Hematopoietic multipotent progenitor cell treated with erythropoietin and hydrocortisone succinate and interleukin-3 and kit ligand, for 8 days (in vitro differentiated cells): ENCODE measurements at places on chromosomes 6 and 20.
A peak's percentile ranks its signal among the peaks of the same experiment; 100 is the strongest.

DNA sequence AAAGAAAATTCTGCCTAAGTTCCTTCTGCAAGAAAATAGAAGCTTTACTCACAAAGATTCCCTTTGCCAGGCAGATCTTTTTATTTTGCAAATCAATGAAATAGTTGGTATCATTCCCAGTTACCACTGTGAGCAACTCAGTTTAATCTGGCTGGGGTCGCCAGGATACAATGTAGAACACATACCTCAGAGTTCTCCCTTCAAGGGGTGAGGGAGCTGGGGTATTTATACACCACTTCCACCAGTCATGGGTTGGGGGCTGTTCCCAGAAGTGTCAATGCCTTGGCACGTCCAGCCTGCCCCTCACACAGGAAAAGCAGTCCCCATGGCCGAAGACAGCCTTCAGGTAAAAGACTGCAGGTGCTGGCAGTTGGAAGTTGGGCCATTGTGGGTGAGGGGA lies 86.2 kb downstream of the SLC24A3 start:
- no peak for DNase-seq

- no peak for DNase-seq
These were observed 96.9 kb upstream of the NT5E start for GRCh38 chr6:85353012-85353411.

DNA sequence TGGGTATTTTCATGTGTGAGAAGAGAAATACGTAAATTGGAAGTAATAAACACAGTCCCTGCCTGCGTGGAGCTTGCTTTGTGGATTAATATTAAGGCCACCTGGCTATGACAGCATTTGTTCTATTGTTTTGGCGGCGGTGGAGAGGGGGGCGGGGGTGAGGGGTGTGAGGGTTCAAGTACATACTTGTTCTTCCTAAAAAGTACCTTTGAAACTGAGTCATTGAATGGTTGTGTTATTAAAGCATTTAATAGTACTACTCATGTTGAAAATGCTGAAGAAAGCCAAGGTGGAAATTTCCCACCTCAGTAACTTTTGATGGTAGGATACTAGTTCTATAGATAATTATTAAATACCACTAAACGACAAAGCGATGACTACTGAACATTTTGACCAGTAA lies 95.0 kb downstream of the FOXC1 start:
- no peak for DNase-seq

DNA sequence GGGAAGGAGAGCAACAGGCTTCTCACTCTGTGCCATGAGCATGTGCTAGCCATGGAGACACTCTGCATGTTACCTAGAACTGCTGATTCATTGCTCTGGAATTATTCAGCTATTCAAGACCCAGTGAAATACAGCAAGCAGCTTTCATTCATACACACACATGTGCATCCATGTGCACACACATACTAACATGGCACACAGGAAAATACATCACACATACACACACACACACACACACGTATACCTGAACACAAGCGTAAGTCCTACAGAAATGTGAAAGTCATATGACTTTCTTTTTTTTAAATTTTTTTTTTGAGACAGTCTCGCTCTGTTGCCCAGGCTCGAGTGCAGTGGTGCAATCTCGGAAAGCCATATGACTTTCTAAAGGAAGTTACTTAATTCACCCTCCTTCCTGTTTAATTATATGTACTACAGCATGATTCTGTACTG lies 108.2 kb upstream of the NFATC2 start:
- peak; percentile 13 for DNase-seq

- no peak for DNase-seq
These were observed 375.1 kb downstream of the BTBD9 start for GRCh38 chr6:38264605-38265004.

DNA sequence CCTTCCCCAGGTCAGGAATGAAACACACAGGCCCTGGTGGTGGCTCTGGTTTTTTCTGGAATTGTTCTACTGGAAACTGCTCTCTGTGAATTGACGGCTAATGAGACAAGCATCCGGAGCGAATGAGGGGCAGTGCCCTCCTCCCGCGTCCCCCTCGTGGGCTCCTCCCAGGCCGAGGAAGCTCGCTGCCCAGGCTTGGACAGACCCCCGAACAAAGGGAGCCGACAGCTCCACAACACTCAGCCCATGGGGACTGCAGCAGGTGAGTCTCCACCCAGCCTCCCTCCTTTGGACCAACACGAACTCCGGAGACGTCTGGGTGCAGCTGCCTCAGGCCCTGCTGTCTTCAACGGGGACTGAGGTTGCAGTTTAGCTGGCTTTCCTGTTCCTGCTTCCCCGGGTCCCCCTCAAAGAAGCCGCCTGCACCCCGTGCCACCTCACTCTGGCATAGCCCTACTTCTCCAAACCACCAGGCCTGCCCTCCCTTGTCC lies 31.3 kb upstream of the AFDN start:
- no peak for DNase-seq

DNA sequence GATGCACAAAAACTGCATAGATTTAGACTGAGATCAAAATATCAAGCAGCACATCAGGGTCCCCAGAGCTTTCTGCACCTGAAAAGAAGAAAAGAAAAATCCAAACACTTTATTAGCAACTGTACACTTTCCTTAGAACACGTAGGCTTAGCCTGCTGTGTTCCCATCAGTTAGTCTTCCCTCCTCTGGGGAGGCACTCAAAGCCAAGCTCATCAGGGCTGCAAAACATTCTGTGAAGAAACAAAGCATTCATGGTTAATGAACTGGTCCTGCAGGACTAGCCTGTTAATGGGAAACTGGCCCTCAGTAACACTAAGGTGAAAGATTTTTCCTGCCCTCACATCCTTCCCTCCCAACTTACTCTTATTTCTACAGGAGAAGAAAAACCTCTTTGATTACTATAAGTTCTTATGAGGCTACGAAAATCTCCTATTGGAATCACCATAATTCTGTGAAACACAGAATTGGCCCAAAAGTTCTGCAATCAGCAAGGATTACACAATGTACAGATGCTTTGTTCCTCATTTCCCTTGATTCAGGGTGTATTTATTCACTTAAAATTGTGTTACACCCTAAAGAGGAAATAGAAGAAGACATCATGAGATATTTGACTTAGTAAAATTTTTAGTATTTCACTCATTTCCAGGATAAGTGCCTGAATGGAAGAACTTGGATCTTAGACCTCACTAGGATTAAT lies 901.0 kb upstream of the MAP3K7 start:
- DNase-seq, result no peak

GRCh38 chr6:27839626-27840475 lies 72.3 kb downstream of the OR2B2 start:
- DNase-seq, result peak; percentile 85

DNA sequence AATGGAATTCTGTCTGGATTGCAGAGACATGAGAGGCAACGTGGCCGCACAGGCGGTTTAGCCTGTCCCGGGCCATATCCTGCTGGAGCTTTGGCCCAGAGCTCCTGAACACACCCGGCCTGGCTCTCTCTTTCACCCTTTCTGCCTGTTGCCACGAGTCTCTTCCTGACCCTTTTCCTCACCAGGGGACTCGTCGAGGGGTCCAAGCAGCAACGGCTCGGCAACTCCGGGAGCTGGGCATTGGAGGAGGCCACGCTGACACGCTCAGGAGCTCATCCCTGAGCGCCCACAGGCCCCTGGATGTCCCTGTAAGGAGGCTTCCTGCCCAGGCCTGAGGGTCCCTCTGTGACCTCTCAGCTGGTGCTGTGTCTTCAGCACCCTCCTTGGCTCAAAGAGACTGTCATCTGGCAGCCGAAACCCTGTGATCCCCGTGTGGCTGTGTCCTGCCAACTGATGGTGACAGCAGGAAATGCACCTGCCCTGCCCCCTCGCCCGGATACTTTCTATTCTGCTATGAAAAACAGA lies 103.8 kb downstream of the RNASET2 start:
- no peak for DNase-seq

DNA sequence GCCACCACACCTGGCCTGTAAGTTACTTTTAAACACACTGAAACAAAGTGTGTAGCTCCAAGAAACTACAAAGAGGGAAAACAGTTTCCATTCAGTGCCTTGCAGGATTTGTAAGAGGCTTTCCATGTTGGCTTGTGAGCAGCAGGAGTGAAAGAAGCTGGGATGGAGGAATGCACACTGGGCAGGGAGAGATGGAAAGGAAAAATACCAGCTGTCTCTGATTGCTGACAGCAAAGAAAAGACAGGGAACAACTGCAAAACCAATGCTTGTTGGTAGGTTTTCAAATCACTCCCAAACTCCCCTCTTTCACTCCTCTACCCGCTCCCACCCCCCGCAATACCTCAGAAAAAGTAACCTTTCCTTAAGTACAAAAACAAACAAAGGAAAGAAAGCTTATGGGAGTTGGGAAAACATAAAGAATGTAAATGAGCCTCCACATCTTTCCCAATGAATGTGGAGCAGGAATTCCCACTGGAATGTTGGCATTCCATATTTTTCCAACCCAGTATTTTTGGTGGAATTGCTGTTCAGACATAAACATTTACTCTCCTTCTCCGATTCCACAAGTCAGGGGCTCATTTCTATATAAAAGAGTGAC lies 166.1 kb downstream of the THBS2 start:
- DNase-seq, result no peak

DNA sequence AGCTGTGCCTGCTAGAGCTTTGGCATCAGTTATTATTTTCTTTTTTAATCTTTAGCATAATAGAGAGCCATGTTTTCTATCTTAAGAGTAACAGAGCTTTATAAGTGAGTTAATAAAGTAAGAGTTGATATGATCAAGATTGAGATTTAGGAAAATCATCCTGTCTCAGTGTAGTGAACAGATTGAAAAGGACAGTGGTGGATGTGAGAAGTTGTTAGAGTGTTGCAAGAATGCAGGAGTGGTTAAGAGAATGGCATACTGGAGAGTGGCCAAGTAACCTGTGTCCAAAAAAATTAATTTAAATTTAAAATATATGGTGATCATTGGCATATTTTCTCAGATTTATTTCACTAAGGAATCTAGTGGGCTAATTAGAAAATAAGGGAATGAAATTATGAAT lies 629.3 kb downstream of the GRIK2 start:
- no peak for DNase-seq

DNA sequence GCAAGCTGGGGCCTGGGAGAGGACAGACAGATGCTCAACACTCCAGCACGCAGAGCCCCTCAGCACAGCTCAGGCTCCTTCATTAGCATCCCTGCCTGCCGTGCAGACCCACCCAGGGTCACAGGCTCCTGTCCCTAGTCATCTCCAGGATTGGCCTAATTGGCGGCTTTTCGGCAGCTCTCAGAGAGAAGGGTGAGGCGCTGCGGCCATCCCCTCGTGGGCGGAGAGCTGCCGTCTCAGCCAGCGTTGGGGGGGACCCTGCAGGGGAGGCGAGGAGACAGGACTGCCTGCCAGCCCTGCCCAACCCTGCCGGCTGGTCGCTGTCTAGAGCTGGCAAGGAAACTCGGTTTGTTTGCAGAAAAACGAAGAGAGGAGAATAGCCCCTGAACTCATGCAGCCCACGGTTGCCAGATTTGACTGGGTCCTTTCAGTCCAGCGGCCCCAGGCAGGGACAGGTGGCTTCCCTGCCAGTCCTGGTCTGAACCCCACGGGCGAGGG lies 26.8 kb downstream of the BHLHE23 start:
- DNase-seq, result no peak
